Renal cortical epithelial cell (primary cell): ENCODE measurements at places on chromosomes 7 and 10.

DNA sequence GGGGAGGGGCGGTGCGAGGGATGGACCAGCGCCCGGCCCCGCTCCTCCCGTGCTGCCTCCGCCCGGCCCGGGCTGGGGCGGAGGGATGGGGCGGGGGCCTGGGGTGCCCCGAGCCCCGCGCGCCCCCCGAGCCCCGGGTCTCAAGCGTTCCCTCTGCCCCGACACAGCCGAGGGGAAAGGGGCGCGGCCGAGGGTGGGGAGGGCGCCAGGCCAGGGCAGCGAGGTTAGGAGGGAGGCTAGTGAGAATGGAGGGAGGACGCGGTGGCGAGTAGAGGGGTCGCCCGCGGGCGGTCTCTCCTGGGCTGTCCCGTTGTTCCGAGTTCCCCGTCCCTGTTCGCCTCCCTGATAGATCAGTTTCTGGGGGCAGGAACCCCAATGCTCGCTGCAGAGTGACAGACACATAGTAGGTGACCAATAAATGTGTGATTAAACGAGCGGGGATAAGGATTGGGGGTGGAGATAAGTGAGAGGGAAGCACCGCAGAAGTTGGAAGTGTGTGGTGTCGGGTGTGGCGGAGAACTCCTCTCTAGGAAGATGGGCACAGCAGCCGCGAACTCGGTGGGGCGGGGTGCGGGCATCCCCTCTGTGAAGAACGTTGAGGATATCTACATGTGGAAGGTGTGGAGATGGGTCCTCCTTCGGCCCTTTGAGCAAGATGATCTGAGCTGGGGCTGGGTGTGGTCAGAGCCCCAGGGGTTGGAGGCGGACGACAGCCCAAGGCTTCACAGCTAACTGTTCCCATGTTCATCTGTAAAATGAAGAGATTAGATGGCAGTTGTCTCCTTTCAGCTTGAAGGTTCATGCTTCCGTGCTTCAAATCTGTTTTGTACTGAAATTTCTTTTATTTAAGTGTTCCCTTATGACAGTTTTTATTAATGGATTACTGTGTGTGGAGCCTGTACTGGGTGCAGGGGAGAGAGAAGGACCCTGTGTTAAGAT lies 580 bp downstream of the ZNF775 start:
- DNase-seq = no peak

- DNase-seq = no peak
These were observed 15.9 kb upstream of the LAT2 start for GRCh38 chr7:74193913-74194312.

DNA sequence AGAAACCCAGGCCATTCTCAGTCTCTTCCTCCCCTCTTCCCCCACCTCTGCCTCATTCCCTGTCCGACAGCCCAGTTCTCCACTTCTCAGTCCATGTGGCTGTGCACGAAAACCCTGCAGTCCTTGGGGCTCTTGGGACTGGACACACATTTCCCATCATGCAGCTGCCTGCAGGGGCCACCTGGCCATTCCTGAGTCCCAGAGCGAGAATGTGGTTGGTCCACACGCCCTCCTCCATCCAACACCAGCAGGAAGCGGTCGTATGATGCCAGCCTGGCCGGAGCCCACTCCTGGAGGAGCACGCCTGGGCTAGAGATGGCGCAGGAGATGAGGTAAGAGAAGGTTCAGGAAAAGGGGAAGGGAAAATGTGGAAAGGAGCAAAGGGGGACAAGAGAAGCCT lies 222.5 kb downstream of the USP6NL start:
- no peak for DNase-seq

- no peak for DNase-seq
These were observed 11.2 kb downstream of the COL17A1 start for GRCh38 chr10:104074505-104074904.

GRCh38 chr10:127034034-127034633 lies 128.9 kb downstream of the DOCK1 start:
- no peak for DNase-seq

DNA sequence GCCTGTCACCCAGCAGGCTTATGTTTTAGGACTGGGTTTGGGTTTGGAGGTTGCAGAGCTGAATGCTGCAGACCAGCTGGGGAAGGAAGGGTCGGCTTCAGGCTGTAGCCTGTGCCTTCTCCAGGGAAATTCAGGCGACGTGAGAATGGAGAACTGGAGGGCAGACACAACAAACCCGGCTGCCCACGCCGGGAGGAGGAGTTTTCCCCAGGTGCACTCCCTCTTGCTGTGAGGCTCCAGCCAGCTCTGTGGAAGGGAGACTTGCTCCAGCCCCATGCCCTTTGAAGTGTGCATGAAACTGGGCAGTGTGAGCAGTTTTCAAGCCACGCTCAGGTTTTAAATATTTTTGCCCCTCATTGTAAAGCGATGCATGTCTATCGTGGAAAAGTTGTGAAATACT lies 279.1 kb downstream of the CCSER2 start:
- no peak for DNase-seq

GRCh38 chr7:111942450-111943081 lies 263.6 kb downstream of the DOCK4 start:
- DNase-seq = no peak

- DNase-seq = no peak
These were observed 64.9 kb downstream of the MYL10 start for GRCh38 chr7:101563943-101564777.

- DNase-seq = no peak
These were observed 14.9 kb downstream of the MET start for GRCh38 chr7:116686812-116687419.

DNA sequence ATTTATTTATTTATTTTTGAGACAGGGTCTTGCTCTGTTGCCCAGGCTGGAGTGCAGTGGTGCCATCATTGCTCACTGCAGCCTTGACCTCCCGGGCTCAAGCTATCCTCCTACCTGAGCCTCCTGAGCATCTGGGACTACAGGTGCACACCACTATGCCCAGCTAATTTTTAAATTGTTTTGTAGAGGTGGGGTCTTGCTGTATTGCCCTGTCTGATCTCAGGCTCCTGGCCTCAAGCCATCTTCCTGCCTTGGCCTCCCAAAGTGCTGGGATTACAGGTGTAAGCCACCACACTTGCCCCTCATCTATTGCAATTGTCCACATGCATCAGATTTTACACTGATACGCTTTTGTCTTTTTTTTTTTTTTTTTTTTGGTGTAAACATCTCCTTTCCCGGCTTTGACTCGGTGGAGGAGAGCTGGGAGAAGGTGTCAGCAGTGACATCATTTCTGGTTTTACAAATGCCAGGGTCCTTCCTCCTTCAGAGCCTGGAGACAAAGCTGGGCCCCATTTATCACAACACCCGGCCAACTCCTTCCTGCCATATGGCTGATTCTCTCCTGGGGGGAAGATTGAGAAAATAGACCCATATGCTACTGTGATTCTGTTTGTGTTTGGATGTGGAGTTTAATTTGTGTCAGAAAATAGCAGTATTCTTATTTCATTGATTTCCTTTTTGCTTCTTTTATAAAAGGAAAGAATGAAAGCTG lies 61.3 kb downstream of the GALNT17 start:
- no peak for DNase-seq

DNA sequence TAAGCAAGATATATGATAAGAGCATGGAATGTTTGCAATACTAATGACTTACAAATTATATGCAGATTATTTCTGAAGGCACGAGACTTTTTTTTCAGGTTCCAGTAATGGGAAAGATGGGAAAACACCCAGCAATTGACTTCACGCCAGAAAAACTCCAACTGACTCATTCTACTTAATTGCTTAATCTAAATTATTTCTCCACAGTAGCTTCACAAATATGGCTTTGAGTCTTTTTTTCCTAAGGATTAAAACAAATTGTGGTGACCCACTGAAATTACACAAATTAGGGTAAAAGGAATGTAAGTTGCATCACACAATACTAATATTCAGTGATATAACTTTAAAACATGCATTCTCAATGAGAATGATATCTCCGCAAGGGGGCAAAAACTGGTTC lies 138.7 kb downstream of the GNAI1 start:
- DNase-seq = peak; percentile 87

DNA sequence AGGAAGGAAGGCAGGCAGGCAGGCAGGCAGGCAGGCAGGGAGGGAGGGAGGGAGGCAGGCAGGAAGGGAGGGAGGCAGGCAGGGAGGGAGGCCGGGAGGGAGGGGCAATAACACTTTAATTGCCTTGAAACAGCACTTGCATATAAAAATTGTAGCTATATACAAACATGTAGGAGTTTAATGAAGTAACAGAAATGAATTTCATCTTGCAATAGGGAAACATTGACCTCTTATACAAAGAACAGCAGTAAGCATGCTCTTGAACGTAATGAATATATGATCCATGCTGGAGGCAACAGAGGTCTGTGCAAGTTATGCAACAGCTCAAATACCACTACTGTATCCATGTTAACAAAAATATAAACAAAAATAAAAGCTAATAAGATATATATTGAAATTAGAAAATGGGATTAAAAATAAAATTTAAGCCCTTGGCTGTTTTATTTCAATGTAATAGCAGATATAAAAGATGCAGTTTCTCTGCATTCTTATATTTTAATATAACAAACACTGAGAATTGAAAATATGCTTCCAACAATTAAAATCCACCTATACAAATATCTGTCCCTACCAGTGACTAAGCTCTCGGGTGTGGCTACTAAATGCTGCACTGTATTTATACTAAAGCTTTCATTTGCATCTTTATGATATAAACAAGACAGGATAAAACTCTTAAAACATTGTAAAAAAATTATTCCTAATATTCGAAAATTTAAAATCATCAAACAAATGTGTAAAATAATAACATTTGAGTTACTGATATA lies 50.3 kb downstream of the CACNA2D1 start:
- DNase-seq = no peak

- DNase-seq = no peak
These were observed 63.7 kb downstream of the GRM8 start for GRCh38 chr7:127189074-127189473.

GRCh38 chr10:44465401-44466115 lies 80.7 kb upstream of the CXCL12 start:
- no peak for DNase-seq

DNA sequence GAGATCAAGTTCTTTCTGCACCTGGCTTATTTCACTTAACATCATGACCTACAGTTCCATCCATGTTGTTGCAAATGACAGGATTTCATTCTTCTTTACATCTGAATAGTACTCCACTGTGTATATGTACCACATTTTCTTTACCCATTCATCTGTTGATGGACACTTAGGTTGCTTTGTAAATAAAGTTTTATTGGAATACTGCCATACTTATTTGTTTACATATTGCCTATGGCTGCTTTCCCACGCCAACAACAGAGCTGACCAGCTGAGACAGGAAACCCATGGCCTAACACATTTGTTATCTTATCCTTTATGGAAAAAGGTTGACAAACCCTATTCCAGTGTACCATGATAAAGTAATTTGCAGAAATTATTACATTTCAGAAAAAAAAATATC lies 153.7 kb downstream of the GLI3 start:
- DNase-seq = no peak

GRCh38 chr7:24290004-24290641 lies 6.1 kb downstream of the NPY start:
- DNase-seq = peak; percentile 76

DNA sequence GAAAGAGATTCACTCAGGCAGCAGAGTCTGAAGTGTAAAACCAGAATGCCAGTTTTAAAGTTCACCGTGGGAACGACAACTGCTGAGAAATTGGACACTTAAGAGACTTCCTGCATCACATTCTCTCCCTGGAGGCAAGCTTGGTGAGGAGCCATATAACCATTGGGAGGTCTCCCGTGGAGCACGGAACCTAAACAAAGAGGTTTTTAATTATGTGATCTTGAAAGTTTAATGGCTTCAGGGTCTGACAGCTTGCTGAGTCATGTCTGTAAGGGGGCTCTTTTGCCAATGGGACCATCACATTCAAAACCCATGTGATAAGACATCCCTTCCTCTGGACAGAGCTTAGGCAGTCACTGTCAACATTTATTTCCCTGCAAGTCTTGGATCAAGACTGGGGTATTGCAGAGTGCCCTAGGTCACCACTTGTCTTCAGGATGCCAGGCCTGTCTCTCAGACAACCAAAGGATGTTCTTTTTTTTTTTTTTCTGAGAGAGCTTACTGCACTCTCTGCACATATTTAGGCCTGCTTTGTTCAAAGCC lies 674.4 kb downstream of the TYW1 start:
- DNase-seq = no peak

DNA sequence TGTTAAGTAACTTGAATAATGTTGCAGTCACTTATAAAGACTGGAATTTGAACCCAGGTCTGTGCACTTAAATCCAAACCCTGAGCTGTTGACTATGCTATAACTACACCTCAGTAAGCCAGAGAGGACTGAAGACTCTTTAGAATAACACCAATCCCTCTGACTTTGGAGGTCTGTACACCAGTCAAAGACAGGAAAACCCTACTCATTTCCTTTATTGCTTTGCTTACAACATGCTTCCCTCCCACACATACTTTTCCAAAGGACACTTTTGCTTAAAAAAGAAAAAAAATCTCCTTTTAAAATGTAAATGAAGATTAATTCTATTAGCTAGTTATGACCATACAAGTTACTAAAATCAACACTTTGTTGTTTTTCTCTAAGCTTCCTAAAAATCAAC lies 184.7 kb upstream of the KCTD7 start:
- no peak for DNase-seq

GRCh38 chr10:58412502-58412961 lies 27.3 kb downstream of the TFAM start:
- DNase-seq = peak; percentile 91

- DNase-seq = no peak
These were observed 163.0 kb upstream of the LAMB4 start for GRCh38 chr7:108293149-108293612.

DNA sequence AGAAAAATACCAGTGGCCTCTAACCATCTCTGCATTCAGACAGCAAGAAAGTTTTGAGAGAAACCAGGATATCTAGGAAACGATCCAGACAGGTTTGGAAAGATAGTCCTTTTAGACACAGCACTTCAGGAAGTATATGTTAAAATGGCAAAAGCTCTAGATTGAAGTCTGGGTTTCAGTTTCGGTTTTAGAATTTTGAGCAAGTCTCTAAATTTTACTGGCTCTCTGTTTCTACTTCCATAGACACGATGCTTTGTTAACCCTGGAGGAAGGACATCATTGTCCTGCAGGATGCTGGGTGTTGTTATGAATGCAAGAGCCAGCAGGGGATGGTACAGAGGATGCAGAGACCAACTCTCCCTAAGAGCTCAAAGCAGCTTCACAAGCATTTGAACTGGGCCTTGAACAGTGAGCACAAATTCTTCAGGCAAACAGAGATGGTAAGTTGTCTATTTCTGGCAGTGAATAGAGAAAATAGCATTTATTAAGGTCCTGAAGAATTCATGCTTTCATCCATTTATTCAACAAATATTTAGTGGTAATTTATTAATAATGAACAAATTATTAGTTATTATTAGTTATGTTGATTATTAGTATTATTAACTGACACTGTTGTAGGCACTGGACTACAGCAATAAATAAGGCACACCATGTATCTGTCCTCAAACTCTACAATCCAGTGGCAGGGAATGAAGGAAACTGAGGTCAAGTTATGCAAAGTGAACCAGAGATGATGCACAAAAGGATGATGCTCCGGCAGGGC lies 152.7 kb upstream of the NRP1 start:
- DNase-seq = no peak

DNA sequence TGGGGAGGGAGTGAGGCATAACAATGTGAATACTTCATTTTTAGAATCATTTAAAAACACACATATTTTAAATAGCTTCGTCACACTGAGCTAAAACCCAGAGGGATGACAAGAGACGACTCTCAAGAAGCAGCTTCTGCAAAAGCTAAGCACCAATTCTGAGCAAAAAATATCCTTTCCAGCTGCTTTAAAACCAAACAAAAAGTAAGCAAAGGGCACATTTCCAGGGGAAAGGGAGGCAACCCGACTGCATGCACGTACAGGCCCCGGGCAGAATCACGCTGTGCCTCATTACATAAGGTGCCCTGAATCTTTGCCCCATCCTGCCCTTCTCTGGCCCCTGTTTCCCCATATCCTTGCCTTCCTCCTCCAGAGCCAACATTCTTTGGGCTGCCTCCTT lies 78.4 kb downstream of the DGKI start:
- no peak for DNase-seq
